ENCODE measurements at places on chromosomes 1 and 21.

DNA sequence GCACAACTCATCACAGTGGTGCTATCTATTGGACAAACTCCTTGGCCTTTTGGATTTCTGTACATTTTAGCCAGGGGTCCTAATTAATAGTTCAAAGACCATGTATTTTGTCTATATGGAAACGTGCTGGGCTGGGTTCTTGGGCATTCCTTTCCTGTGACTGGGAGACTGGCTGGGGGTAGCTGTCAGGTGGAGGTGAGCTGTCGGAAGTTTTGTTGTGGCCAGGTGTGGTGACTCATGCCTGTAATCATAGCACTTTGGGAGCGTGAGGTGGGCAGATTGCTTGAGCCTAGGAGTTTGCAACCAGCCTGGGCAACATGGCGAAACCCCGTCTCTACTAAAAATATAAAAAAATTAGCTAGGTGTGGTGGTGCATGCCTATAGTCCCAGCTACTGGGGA lies 392.4 kb downstream of the RPS6KC1 start:
- no peak for DNase-seq

DNA sequence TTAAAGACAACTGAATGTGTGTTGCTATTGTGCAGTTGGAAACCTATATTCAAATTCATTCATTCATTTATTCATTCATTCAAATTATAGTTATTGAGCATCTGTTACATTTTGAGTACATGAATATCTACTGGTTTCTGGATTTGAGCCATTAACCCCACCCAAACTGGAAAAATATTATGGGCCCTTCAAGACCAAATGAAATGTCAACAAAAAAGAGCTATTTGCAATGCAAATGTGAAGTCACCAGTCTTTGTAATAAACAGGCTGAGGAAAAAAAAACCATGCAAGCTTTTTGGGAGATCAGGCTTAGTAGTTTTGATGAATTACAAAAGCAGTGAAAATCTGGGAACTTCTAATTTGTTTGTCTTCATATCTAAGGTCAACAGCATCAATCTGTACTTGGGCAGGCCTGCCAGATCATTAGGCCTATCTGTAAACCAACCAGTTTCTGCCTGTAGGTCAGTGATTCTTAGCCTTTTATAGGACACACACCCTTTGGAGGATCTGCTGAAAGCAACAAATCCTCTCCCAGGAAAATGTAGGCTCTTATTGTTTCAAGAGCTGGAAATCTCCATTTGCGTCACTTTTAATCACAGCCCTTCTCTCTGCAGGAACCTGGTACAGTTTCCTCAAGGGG lies 134.7 kb downstream of the FAM78B start:
- no peak for DNase-seq

GRCh38 chr21:31426235-31426797 lies 82.3 kb upstream of the TIAM1 start:
- DNase-seq = no peak

DNA sequence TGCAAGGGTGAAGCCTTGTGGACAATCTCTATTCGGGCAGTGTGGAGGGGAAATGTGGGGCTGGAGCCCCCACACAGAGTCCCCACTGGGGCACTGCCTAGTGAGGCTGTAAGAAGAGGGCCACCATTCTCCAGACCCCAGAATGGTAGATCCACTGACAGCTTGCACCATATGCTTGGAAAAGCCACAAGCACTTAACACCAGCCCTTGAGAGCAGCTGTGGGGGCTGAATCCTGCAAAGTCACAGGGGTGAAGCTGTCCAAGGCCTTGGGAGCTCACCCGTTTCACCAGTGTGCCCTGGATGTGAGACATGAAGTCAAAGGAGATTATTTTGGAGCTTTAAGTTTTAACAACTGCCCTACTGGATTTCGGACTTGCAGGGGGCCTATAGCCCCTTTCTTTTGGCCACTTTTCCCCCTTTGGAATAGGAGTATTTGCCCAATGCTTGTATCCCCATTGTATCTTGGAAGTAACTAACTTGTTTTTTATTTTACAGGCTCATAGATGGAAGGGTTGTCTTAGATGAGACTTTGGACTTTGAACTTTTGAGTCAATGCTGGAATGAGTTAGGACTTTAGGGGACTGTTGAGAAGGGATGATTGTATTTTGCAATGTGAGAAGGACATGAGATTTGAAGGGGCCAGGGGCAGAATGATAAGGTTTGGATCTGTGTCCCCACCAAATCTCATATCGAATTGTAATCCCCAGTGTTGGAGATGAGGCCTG lies 16.3 kb upstream of the COL6A1 start:
- no peak for DNase-seq

DNA sequence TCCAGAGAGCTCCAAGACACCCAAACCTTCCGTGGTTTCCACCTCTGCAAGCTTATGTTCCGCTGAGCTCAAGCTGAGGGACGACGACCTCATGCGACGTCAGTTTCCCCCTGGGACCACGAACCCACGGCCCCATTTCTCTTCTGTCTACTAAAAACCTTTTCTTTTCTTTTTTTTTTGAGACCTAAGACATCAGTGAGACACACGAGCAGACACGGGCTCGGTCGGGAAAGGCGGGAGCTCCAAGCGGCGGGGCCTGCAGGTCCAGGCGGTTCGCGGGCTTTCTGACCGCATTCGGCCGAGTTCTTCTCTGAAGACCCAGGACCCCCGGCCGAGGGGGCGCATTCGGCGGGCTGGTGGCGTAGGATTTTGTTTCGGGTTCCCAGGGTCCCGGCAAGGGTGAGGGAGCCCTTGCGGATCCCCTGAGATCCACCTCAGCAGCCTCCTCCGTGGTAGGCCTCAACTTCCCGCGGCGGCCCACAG lies 402 bp downstream of the C21orf58 start:
- no peak for DNase-seq

- DNase-seq = no peak
These were observed 4.9 kb downstream of the TNFRSF25 start for GRCh38 chr1:6461051-6461530.

Measured in cortex of kidney (tissue), 1 donor.